ENCODE measurements at places on chromosomes 16 and 17.

DNA sequence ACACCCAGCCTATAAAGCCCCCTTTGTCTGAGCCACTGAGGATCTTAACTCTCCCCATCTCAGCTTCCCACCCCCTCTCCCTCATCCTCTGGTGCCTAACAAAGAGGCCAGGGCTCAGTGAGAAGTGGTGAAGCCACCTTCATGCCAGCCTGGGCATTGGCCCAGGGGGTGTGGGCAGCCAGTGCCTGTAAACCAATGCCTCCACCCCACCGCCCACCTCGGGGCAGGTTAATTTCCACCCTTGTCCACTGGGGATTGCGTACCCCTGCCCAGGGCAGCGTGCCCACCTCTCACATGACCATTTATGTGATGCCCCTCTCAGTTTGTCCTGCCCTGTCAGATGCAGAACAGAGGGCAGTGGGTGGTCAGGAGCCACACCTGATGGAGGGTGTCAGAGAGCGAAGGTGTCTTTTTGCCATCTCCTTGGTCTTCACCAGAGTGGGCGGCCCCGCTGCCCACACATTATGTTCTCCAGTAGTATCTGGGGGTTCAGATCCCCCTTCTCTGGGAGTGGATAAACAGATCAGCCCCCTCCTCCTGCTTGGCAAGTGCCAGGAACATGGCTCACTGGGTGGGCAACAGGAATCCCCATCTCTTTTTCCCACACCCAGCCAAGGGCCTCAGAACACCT is 10.1 kb upstream of the ARHGAP23 start:
- no peak for DNase-seq

- DNase-seq: no peak
Measured at GRCh38 chr16:48011878-48012658, 143.7 kb downstream of the ABCC12 start.

DNA sequence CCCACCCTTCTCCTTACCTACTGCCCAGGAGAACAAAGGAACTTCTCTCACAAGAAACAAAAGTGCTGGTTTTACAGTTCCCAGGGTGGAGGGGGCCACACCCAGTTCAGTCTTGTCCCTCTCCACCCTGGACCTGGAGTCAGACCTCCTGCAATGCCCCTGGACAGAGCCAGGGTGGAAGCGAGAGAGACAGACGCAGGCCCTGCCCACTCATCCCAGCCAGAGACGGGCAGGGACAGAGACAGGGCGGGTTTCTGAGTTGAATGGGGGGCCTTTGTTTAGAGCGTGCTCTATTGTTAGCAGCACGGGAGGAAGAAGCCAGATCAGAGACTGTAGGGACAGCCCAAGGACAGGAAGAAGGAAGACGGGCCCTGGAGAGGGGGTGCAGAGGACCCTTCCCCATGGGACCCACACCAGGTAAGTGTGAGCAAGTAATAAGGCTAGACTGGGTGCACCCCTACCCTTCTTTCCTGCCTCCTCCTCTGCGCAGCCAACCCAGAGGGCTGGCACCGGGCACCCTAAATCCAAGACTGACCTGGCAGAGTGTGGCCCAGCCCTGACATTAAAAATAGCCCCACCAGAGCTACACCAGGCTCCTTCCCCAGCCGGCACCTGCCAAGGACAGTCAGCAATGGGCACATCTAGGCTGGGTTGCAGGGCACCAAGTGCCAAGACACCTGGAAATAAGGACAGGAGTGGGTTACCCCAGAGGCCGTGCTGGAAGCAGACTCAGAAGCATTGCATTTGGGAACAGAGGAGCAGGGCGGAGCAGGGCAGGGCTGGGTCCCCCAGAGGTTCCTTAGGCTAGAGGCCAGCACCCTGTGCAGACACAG is 10.9 kb downstream of the JUP start:
- no peak for DNase-seq

GRCh38 chr17:73142872-73143381 is 21.9 kb upstream of the SSTR2 start:
- DNase-seq: peak; percentile 88

DNA sequence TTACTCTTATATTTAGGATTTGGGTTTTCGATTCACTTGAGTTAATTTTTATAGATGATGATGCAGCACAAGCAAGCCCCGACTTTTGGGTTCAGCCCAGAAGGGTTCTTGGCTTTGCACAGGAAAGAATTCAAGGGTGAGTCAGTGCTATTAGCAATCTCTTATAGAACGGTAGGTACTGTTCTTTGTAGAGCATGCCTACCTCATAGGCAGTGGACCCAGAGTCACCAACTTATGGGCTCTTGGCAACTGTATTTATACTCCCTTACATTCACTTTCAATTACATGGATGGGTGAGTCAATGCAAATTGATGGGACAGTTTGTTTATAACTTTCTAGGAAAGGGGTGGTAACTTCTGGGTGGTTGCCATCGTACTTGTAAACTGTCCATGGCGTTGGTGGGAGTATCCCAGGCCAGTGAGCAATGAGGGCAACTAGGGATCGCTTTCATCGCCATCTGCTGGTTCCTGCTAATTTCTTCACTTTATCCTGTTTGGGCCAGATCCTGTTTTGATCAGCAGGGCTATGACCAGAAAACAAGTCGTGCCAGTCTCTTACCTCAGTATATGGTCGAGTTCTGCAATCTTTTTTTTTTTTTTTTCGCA is 362.6 kb downstream of the CNTNAP4 start:
- DNase-seq: peak; percentile 38

- DNase-seq: no peak
Measured at GRCh38 chr16:20320592-20320991, 6.7 kb downstream of the GP2 start.

DNA sequence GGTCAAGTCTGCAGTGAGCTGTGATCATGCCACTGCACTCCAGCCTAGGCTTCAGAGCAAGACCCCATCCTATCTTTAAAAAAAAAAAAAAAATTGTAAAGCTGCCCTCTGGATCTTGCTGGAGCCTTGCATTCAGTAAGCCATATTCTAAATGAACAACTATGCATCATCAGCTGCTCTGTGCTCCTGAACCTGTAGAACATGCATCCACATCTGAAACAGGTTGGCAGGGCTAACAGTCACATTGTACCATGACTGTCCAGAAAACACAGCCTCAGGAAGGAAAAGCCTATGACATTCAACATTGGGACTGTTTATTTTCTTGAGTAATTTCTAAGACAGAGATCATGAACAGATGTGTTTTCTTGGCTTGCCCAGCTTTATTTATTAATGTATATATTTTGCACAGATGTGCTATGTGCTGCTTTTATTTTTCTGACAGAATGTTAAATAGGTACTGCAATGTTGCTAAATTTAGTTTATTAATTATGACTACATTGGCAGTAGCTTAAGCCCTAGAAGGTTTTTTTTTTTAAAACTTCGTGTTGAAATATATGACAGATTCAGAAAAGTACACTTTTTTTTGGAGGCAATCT is 19.8 kb downstream of the ACSF2 start:
- no peak for DNase-seq

DNA sequence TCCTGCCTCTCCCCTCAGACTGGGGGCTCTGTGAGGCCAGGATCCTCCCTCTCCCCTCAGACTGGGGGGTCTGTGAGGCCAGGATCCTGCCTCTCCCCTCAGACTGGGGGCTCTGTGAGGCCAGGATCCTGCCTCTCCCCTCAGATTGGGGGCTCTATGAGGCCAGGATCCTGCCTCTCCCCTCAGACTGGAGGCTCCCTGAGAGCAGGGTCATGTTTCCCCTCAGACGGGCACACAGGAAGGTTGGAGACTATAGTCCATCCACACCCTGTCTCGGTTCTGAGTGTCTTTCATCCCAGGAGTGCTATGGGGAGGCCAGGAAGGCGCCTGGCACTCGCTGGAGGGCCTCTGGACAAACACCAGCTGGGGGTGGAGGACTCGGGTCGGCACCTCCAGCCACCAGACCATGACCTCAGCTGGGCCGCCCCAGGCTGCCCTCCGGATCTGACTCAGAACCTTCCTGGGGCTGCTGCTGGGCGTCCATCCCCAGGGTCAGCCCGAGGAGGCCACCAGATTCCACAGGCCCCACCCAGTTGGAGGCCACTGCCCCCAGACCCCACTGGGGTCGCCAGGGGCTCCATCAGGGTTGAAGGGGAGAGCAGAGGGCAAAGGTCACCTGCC is 21.9 kb upstream of the DLX4 start:
- no peak for DNase-seq

DNA sequence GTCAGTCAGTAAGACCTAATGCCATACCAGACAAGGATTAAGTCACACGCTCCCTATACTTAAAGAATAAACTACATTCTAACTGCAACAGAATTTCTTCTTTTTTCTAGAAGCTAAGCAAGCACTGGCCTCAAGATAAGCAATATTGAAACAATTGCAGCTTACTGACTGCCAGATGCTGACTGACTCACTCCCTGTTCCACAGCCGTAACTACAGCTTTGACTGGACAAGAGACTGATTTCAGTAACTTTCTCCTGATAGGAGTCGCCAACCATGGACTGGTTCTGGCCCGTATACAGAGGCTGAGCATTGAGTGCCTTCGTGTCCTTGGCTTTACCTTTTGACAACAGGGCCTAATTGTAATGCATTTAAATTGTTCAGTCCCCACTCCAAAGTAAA is 67.9 kb downstream of the TRIM37 start:
- no peak for DNase-seq

DNA sequence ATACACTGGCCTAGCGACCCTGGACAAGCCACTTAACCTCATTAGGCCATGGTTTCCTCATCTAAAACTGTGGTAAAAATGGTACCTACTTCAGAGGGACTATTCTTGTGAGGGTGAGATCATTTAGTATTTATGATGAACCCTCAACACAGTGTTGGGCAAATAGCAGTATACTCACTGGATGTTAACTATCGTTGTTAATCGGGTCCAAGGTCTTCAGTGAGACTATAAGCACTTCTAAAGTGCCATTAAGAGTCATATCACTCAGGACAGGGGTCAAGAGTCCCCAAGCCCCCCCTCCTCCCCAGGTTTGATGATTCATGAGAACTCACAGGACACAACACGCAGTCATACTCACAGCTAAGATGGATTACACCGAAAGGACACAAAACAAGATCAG is 11.0 kb downstream of the TK2 start:
- no peak for DNase-seq

- DNase-seq: peak; percentile 48
Measured at GRCh38 chr17:45784741-45785479, 790 bp downstream of the CRHR1 start.

GRCh38 chr17:43556292-43556691 is 10.2 kb upstream of the ETV4 start:
- peak; percentile 82 for DNase-seq

Data from KBM-7 (cell line).